ENCODE measurements at places on chromosomes 2 and 18. TPM values are rescaled to one million over a fixed set of nuclear protein-coding genes. Genes with fewer than 3 reads are reported as not detected.
A peak's percentile ranks its signal among the peaks of the same experiment; 100 is the strongest.

DNA sequence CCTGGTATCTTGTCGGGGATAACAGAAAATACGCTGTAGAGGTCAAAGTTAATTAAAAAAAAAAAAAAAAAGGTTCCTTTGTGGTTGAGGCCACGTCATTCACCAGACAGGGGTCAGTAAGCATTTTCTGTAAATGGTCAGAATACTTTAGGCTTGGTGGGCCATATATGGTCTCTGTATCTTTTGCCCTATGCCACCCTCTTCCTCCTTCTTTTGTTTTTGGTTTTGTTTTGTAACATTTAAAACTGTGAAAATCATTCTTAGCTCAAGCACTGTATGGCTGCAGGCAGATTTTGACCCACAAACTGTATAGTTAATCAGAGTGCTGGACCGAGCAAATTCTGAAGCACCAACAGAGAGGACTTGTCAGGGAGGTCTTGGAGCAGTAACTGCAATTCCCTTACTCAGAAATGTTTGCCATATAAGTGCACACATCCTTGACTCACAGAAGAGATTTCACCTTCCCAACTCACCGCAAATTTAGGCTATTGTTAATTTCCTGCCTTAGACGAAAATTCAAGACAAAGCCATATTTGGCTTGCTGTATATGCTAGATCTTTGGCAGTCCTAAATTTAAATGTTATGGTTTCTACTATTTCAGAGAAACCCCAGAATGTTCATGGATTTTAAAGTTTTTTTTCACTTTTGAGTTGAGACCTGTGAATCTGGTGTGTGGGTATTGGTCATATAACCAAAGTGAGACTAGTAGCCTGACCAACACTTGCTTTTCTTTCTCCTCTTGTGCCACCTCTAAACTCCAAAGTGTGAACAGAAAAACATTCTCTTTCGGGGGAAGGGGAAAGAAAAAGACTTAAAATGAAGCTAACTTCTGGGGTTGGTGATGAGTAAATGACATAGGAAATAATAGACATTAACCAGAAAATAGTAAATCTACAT is 65.4 kb downstream of the DOCK10 start:
- H3K36me3 ChIP-seq: peaks cover 38% of the 10 kb centered on the region
- H3K4me3 ChIP-seq: no peak overlapping the region
- H3K4me1 ChIP-seq: peaks cover 67% of the 10 kb centered on the region
- H3K27me3 ChIP-seq: no peaks in the 10 kb centered on the region

- peaks cover 86% of the 10 kb centered on the region for H3K4me1 ChIP-seq
- H3K36me3 ChIP-seq: peaks cover 88% of the 10 kb centered on the region
- H3K27ac ChIP-seq: peak overlapping the region; percentile 55
- H3K27me3 ChIP-seq: no peaks in the 10 kb centered on the region
- no peak overlapping the region for H3K4me3 ChIP-seq
- no peak for DNase-seq
Observed at GRCh38 chr2:216113572-216113971, 4.4 kb downstream of the XRCC5 start.

GRCh38 chr2:73257425-73258125 is 23.5 kb downstream of the CCT7 start:
- H3K36me3 ChIP-seq: peaks cover 19% of the 10 kb centered on the region
- no peak overlapping the region for H3K27ac ChIP-seq
- DNase-seq: no peak
- H3K27me3 ChIP-seq: no peaks in the 10 kb centered on the region

- H3K4me3 ChIP-seq: no peak overlapping the region
- H3K36me3 ChIP-seq: no peaks in the 10 kb centered on the region
- no peak overlapping the region for H3K27ac ChIP-seq
- H3K27me3 ChIP-seq: no peaks in the 10 kb centered on the region
- DNase-seq: no peak
Observed at GRCh38 chr2:162509288-162509968, 165.5 kb downstream of the GCA start.

DNA sequence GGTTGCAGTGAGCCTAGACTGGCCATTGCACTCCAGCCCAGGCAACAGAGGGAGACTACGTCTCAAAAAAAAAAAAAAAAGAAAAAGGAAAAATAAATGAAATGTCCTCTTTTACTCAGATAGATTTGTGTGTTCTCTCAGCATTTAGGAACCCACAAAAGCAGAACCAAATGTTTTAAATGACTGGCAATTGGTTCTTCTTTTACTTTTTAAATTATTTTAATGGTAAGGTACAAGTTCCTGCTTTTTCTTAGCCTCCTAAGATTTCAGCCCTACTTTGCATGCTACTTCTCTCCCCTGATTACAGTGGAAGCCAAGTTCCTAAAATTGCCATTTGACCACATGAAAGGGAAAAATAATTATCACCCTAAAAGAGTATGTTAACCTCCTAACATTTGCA is 23.5 kb downstream of the SRSF7 start:
- no peaks in the 10 kb centered on the region for H3K27me3 ChIP-seq
- no peak overlapping the region for H3K4me3 ChIP-seq
- H3K27ac ChIP-seq: no peak overlapping the region
- H3K4me1 ChIP-seq: peaks cover 18% of the 10 kb centered on the region
- no peak for DNase-seq

Gene BOLL
- not detected for total RNA-seq

Gene SLC23A3
- 2.3 TPM for total RNA-seq

Gene FBLN7
- total RNA-seq: 7.9 TPM

Data from activated CD4-positive, alpha-beta T cell treated with anti-CD3 and anti-CD28 coated beads, Interleukin-2, amount 10 ng/mL, durations not matched to agents 7 days and 5 days (primary cell).